ENCODE measurements at places on chromosomes 3 and 15.
A peak's percentile ranks its signal among the peaks of the same experiment; 100 is the strongest.

- DNase-seq, result no peak
These were observed 22.0 kb downstream of the CXCR6 start for GRCh38 chr3:45965253-45965652.

GRCh38 chr3:165403666-165404065 is 207.5 kb upstream of the SLITRK3 start:
- no peak for DNase-seq

DNA sequence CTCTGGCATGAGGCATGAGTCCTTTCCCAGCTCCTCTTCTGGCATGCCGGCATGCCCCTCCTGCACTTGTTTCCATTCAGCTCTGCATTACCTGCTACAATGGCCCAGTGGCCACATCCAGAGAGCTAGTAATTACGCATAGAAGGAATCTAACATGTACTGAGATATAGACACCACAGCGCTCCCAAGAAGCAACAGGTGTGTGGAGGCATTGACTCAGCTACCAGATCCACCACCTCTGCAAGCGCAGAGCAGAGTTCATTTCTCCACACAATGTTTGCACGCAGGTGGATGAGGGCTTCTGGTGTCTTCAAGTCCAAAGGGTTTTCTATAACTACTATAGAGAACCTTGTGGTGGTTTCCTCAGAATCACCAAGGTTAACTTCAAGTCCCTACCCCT is 4.2 kb downstream of the MOBP start:
- DNase-seq, result no peak

DNA sequence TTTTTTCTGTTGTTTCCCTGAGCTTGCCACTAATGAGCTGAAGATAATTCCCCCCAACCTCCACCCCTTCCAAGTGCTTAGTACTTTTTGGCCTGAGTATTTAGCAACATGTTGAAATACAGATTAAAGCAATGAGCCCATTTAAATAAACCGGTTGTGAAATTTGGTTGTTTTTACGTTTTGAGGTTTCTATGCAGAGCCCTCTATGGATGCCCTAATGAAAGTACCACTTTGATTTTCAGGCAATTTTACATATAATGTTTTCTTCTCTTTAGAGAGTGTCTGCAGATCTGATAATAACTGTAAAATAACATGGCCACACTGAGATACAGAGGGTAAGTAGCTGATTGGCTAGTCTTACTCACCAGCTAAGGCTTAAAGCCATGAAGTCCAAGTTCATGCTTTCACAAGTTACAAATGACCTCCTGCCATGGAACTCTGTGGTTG is 139.4 kb upstream of the SLC7A14 start:
- DNase-seq, result no peak

DNA sequence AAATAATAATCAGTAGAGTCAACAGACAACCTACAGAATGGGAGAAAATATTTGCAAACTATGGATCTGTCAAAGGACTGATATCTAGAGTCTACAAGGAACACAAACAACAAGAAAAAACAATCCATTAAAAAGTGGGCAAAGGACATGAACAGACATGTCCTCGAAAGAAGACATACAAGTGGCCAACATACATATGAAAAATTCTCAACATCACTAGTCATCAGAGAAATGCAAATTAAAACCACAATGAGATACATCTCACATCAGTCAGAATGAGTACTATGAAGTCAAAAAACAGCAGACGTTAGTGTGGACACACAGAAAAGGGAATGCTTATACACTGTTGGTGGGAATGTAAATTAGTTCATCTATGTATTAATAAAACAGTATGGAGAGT is 33.7 kb downstream of the SLC2A2 start:
- no peak for DNase-seq

DNA sequence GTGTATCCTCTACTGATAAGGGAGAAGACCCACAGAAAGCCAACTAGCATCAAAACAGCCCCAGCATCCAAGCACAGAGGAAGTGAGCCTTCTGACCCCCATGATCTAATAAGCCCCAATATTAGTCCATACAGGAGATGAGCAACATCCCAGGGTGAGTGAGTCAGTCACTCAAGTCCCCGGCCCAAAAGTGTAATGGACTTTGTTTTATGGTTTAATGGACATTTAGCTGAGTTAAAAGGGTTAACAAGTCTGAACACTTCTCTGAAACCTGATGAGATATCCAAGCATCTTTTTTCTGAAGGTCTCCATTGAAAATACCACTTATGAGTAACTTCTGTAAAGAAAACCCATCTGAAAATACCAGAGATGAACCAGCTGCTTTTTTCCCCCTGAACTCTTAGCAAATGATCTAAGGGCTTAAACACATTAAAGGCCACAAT is 115.6 kb downstream of the GREM1 start:
- no peak for DNase-seq

DNA sequence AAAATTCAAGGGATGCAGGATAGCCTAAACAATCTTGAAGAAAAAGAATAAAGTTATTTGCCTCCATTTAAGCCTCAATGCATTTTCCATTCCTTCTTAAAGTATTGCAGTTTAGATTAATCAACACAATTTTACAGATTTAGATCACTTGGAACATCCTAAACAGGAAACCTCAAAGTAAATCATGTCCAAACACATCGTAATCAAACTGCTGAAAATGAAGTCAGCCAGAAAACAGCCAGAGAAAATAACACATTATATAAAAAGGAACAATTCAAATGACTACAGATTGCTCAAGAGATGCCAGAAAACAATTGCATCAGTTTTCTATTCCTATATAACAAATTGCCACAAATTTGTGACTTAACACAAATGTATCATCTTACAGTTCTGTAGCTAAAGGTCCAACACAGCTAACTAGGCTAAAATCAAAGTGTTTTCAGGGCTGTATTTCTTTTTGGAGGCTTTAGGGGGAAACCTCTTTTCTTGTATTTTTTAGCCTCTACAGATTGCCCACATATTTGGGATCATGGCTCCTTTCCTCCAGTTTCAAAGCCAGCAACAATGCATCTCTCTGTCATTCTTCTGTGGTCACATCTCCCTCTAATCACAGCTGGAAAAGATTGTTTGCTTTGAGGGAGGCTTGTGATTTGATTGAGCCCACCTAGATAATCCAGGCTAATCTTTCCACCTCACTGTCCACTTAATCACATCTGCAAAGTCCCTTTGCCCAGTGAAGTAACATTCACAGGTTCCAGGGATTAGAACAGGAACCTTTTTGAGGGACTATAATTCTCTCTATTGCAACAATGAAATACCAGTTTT is 543.3 kb upstream of the UBE2E2 start:
- no peak for DNase-seq

DNA sequence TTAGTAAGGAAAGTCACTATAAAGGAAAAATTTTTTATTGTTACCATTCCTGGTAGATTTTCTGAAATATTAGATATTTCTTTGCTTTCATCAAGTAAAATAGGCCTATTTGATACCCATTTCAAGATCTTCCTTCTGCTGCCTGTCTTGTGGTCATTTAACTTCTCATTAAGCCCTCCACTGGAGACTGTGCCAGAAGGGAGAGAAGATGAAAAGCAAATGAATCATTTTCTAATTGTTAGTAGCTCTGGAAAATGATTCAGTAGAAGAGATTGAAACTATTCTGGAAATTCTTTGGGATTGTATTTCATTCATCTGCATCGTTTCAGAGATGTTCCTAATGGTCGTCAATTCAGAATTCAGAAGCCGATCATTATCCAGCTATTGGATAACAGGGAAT is 3.2 kb downstream of the KCTD6 start:
- DNase-seq, result peak; percentile 11

- no peak for DNase-seq
These were observed 26.4 kb upstream of the ZNF774 start for GRCh38 chr15:90325726-90326125.

- no peak for DNase-seq
These were observed 605.0 kb upstream of the CBLB start for GRCh38 chr3:106473576-106474475.

DNA sequence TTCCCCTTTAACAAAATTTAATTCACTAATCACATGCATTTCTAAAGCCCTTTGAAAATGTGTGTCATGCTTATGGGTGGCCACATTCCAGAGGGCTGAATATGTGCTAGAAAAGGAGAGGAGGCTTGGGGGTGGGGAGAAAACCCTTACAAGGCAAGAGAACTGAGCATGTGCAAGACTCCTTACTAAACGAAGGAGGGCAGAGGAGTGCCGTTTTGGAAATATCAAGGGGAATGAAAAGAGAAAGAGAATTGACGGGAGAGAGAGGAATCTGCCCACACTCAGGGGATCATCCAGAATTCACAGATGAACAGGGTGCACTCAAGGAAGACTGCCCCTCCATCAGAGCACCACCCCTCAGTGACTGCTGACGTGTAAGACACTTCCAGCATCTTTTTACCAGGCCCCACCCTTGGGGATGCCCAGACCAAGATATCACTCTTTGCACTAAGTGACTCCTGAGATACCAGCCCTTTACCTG is 37.9 kb upstream of the TSC22D2 start:
- DNase-seq, result no peak

GRCh38 chr15:64478863-64479262 is 18.5 kb downstream of the ZNF609 start:
- DNase-seq, result no peak

- no peak for DNase-seq
These were observed 1.0 kb downstream of the ACAN start for GRCh38 chr15:88804257-88804656.

DNA sequence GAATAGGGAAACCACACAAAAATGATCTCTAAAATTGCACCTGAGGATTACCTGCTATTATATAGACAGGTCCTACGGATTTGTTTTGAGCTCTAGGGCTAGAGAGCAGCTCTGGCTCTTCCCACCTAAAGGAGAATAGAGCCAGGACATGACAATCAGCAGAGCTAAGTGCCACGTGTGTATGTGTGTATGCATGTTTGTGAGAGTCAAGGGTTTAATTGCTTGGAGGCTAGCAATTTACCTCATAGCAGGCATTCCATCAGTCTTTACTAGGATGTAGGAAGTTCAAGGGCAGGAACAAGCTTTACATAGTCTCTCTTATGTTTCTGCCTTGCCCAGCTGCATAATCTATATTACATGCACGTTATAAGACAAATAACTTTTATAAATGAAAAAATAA is 498.2 kb downstream of the NSUN3 start:
- DNase-seq, result no peak

DNA sequence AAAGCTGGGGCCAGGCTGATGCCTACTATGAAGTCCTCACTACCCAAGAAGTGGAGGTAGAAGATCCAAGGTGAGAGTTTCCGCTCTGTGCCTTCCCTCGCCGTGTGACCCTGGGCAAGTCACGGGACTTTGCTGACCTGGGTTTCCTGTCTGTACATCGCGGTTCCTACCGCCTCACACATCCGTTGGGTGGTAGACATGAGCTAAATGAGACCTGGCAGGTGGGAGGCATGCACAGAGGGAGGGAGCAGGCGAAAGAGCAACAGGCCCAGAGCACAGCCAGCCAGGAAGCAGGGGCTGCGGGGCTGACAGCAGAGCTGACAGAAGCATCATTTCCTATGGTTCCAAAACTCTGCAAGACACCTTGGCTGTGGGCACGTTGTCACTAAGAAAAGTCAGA is 157.3 kb upstream of the BHLHE40 start:
- no peak for DNase-seq

DNA sequence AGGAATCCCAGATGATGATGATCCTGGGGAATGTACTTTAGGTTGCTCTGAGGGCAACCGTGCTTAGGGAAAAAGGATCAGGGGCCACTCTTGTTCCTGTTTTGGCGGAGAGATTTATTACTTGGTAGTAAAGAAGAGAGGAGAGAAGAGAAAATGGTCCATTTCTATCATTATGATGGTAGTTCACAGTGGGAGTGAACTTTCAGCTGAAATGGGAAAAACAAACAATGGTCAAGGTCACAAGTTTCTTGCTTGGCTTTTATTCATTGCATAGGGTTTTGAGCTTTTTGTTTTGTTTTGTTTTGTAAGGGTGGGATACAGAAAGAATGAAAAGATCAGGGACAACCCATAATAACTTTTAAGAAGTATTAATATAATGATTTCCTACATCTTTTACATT is 7.7 kb upstream of the UMPS start:
- DNase-seq, result no peak
